ENCODE measurements at places on chromosomes 2 and 18. TPM values are rescaled to one million over a fixed set of nuclear protein-coding genes. Genes with fewer than 3 reads are reported as not detected.

PXDN gene
- total RNA-seq, result 16.2 TPM

ZNF385B gene
- not detected for total RNA-seq

FASTKD2 gene
- total RNA-seq, result 32.2 TPM

UGT1A5 gene
- 0.13 TPM for total RNA-seq

GAREM1 gene
- total RNA-seq, result 5.2 TPM

SLC5A7 gene
- not detected for total RNA-seq

TUBA3E gene
- 4.6 TPM for total RNA-seq

TRABD2A gene
- total RNA-seq, result 12.8 TPM

ZNF513 gene
- 13.6 TPM for total RNA-seq

DOCK10 gene
- total RNA-seq, result 37.1 TPM

RESP18 gene
- total RNA-seq, result not detected

LRP2 gene
- 0.02 TPM for total RNA-seq
